ENCODE measurements at places on chromosomes 11 and 22. TPM values are rescaled to one million over a fixed set of nuclear protein-coding genes. Genes with fewer than 3 reads are reported as not detected.

Gene BTG4
- total RNA-seq = not detected

Gene ALX4
- total RNA-seq = not detected

Gene MYRF
- total RNA-seq = 0.10 TPM

GRCh38 chr22:39174498-39175352, 22.2 kb upstream of the CBX7 start:
- DNase-seq = peak; percentile 89

DNA sequence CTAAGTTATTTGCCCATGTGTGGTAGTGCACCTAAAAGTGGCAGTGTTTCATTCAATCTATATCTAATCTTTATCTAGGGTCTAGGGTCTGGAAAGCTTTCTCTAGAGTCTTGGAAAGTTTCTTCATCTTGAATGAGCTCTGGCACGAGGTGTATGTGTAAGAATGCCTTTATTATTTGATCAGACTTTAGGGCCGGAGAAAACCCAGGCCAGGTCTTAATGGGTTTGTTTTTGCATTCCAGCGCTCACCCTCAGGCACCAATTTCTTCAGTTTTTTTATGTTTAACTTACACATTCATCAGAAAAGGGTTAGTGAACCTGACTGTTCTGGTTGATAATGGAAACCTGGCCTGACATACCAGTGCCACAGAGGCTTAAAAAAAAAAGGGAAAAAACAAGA, 68.3 kb upstream of the SLN start:
- DNase-seq = no peak

DNA sequence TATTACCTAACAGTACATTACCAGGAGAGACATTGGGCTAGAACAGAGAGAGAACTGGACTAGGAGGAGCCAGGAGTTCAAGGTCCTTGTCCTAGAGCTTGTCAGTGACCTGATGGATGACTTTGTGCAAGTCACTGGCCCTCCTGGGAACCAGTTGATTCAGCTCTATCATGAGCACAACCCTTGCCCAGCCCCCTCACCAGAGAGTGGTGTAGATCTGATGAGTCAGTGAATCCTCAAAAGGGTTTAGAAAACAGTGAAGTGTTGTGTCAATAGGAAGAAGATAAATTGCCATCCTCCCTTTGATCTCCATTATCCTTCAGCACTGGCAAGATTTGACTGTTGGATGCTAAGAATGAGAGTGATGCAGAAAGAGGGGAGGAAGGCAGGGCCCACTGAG, 24.3 kb downstream of the NEU3 start:
- DNase-seq = peak; percentile 36

GRCh38 chr11:18100926-18101656, 4.8 kb downstream of the SAAL1 start:
- DNase-seq = no peak

- peak; percentile 83 for DNase-seq
Measured at GRCh38 chr22:24486501-24486921, 8.6 kb upstream of the UPB1 start.

DNA sequence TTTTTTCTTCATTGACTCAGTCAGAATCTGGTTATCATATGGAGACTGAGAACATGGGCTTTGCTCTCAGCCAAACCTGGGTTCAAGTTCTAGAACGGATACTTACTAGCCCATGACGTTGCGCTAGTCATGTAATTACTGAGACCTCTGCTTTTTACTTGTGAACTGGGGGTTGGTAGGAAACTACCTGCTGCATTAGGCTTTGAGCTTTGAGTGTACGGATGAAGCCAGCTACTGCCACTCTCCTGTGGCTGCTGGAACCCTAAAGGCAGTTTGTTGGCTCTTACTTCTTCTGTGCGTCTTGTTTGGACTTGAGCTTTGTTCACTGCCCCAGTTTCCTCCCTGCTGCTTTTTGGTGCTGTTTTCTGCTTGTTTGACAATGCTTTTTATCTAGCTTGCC, 18.1 kb downstream of the PPP6R2 start:
- no peak for DNase-seq

DNA sequence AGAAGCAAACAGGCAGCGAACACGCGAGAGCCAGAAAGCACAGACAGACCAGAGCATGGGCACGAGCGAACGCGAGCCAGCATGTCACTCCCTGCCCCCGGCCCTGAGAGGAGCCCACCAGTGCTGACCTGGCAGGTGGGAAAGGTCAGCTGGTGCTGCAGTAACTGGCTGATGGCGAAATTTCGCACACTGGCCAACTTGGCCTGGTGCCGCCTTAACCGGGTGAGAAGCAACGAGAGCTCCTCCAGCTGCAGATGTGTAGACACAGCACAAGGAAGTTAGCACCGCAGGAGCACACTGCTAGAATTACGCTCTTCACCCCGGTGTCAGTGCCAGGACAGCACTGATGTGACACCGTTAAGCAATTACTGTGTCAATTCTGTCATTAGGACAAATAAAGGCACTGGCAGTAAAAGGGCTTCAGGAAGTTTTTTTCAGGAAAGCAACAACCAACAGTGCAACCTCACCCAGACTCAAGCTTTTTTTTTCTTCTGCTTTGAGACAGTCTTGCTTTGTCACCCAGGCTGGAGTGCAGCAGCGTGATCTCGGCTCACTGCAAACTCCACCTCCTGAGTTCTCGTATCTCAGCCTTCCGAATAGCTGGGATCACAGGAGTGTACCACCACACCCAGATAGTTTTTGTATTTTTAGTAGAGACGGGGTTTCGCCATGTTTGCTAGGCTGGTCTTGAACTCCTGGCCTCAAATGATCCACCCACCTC, 76.8 kb downstream of the C11orf58 start:
- no peak for DNase-seq

- no peak for DNase-seq
Measured at GRCh38 chr11:93560199-93560932, 17.2 kb upstream of the SMCO4 start.
